Stimulated activated CD8-positive, alpha-beta memory T cell treated with anti-CD3 and anti-CD28 coated beads, Interleukin-7, amount 100 ng/mL, for 1 hour (primary cell): ENCODE measurements at places on chromosomes 7 and 10.

DNA sequence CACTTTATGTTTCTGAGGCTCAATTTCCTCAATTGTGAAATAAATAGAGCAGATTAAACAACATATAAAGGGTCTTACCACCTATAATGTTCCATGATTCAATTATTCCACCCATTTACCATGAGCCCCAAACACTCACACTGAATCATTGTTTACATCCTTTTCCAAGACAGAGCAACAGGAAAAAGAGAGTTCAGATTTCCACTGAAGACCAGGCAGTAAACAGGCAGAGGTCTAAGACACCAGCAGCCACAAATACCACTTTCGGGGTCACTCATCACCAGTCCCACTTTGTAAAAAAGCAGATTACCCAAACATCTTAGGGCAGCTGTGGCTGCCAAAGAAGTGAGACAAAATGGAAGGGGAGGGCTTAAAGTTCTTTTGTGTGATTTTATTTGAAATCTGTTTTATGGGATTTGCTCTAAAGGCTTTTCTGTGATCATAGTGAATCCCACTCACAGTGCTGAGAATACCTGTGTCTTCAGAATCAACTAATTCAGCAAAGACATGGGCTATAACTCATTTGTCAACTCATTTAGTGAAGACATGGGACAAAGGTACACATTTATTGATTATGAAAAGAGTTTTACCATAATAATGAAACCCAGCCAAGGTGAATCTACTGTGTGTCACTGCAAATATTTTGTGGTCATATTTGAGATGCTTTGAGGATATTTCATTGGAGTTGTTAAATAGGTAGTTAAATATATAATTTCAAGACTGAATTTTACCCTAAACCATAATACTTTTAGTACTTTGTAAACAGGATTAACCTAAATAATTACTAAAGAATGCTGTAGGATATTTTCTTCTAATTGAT is 24.8 kb upstream of the DLD start:
- DNase-seq, result no peak

DNA sequence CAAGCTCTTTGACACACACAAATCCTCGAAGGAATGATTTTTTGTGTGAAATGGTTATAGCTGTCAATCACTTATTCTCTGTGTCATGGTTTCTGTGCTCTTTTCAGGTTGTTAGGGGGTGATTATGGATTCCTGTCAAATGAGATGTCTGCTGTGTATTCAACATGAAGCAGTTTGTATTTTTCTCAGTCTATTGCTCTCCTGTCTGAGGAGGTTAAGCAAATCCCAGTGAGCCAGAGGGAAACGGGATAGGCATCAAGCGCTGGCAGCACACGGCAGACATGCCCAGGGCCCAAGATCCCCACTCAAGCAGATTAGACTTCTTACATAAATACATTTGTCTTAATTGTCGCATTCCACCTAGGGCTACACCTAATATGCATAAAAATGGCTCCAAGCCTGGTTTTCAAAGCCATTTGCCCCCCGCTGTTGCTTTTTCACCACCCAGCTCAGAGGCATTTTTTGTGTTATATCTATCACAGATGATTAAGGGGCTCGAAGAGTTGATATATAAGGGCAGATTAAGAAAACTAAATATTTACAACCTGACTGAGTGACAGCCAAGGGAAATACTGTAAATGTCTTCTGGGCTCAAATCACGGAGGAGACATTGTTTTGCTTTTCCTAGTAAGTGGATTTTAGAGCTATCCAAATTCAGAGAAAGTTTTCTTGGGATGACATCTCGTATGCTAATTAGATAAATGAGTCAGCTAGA is 192.7 kb upstream of the LRGUK start:
- DNase-seq, result no peak

DNA sequence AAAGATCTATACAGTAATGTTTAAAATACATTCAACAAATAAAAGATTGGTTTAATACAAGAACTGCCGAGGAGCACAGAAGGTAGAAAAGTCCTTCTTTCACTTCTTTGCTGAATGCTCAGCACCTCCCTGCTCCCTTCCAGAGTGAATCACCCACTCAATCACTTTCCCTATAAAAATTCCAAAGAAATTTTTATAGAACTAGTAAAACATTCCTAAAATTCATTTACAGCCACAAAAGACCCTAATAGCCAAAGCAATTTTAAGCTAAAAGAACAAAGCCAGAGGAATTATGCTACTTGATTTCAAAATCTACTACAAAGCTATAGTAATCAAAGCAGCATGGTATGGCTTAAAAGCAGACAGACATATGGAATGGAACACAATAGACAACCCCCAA is 320.9 kb downstream of the PCLO start:
- DNase-seq, result no peak

DNA sequence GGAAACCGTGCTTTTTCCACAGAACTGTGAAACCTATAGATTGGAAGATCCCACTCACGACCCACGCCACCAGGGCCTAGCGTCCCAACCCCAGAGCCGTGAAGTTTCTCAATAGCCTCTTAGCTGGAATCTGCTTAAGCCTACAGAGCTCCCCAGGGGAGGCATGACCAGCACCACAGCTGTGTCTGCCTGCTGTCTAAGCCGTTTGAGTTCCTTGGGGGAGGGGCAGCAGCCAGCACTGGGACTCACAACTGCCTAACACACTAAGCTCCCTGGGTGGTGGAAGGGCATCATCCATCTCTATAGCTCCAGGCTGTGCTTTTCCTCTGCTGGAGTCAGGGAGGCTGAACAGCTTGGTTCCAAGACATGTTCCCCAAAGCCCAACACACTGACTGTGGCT is 26.0 kb upstream of the TMEM140 start:
- no peak for DNase-seq

GRCh38 chr7:152423991-152424347 is 11.8 kb downstream of the KMT2C start:
- no peak for DNase-seq

DNA sequence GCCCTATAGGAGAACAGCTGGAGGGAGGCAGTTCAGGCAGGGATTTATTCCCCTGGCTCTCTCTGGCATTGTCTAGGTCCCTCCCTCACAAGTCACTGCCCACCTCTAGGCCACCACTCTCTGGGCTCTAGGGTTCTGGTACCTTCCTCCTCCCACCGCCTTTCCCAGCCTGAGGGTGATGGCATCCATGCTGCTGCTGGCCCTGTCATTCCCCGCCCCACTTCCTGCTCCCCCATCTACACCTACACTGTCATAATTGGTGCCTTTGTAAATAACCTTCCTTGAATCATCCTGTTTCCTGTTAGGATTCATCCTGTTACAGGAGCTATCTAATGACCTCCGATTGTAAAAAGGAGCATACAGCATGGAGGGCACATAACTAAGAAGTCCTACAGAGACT is 303.3 kb upstream of the COBL start:
- DNase-seq, result no peak

DNA sequence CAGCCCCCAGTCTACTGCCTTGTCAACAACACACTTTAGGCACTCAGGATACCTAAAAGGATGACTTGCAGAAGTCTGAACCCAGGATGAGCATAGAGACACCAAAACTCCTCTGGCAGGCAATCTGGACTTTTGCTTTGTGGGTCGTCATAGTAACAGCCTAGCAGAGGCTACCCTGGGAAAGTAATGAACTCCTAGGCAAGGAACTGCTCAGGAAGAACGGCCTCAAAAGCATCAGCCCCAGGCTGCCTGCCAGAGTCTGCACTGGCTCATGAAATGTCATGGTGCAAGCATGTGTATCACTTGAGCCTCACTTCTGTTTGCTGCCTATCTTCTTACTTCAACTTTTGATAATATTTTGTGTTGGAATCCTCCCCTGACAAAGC is 715.1 kb downstream of the GRID1 start:
- DNase-seq, result no peak

- no peak for DNase-seq
These were observed 22.7 kb upstream of the IKZF1 start for GRCh38 chr7:50281680-50282445.

GRCh38 chr10:55641601-55642000 is 719.5 kb downstream of the ZWINT start:
- DNase-seq, result no peak

DNA sequence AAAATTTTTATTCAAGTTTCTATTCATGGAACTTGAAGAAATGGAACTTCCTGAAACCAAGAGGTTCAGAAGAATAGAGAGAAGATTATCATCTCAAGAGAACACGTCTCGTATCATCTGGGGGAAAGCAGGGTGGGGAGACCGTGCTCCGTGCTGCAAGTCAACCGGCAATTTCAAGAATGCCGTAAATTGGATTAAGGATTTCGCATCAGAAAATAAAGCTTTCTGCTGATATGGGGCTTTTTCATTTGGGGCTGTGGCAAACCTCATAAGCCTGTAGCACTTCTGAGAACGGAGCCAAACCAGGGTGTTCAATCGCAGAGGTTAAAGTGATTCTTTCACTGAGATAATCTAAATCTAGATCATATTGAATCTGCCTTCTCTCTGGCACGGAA is 150.1 kb upstream of the NPS start:
- no peak for DNase-seq

DNA sequence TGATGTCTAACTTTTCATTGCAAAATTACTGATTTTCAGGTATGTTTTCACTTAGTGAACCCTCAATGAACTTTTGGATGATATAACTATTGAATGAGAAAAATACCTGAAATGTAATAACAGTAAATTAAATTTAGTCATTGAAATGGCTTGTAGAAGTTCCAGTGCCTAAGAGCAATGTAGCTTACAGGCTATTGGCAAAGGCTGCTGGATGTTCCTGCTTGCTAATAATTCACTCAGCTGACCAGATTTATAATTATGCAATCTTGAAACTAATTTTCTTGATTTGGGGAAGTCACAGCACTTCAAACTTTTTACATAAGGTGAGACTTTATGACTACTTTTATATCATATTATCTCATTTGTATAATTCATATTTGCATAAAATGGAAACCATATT is 73.2 kb downstream of the SORBS1 start:
- no peak for DNase-seq

- no peak for DNase-seq
These were observed 127.6 kb downstream of the DNAJB9 start for GRCh38 chr7:108697254-108697653.

DNA sequence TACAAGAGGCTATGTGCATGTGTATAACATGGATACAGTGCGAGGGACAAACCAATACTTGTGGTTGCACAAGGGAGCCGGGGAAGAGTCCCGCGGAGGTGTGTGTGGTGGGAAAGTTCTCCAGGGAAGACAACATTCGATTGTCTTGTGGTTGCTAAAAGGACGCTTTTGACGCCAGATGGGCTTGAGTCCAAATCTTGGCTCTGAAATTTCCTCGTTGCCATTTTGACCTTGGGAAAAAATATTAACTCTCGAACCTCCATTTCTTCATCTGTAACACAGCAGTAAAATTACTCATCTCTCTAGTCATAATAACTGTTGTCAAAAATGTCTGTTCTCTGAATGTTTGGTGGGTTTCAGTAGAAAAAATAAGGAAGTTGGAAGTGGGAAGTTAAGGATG is 16.5 kb downstream of the PLXDC2 start:
- DNase-seq, result no peak

DNA sequence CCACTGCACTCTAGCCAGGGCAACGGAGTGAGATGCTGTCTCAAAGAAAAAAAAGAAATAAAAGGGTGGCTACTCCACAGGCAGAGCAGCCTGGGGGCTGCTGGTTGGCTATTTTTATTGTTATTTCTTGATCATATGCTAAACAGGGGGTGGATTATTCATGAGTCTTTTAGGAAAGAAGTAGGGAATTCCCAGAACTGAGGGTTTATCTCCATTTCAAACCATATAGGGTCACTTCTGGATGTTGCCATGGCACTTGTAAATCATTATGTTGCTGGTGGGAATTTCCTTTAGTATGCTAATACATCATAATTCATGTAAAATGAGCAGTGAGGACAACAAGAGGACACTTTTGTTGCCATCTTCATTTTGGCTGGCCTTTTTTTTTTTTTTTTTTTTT is 52.1 kb upstream of the GHITM start:
- DNase-seq, result no peak

- DNase-seq, result no peak
These were observed 1.9 kb downstream of the VIPR2 start for GRCh38 chr7:159142730-159143129.

DNA sequence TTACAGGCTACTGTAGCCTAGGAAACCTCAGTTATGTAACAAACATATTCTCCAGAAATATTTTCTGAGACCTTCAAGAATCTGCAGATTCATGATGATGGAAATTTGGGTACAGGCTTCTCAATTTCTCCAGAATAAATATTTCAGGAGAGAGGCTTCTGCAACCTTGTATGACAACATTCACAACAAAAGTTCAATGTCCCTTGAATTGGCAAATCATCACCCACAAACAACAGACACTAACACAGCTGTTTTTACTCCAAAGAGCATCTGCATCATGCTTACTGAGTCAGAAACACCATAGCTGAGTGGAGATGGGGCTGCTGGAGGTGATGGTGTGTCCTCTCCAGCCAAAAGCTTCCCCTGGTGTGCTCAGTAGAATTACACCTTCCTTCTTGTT is 9.3 kb upstream of the COBL start:
- no peak for DNase-seq

DNA sequence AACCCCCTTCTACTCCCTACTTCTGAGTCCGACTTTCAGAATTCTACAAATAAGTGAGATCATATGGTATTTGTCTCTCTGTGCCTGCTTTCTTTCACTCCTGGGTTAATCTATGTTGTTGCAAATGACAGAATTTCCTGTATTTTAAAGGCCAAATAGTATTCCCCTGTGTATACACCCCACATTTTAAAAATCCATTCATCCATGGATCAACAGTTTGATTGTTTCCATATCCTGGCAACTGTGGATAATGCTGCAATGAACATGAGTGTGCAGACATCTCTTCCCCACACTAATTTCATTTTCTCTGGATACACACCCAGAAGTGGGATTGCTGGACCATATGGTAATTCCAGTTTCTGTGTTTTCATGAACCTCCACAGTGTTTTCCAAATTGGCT is 225.8 kb upstream of the TCERG1L start:
- no peak for DNase-seq

DNA sequence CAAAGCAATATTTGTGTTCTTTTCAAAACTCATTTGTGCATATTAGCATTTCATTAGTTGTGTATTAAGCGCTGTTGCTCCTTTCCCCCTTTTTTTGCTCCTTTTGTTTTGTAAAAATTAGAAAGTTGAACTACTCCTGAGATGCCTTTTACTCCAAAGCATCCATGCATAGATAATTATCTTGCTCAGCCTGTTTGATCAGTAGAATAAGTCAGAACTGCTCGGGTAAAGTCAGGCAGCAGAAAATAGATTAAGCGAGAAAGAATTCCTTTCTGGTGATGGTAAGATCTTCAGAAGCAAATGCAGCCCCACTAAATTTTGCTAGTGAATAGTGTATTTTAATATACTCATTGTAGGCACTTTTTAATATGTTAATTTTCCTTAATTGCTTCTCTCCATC is 227.1 kb downstream of the TEX36 start:
- DNase-seq, result no peak
